ENCODE measurements at places on chromosomes 6 and 20. TPM values are rescaled to one million over a fixed set of nuclear protein-coding genes. Genes with fewer than 3 reads are reported as not detected.

The WFDC10B gene
- not detected for total RNA-seq

The ARMC12 gene
- total RNA-seq = 1.0 TPM

The TENT5A gene
- total RNA-seq = 11.7 TPM

The KIF16B gene
- 10.6 TPM for total RNA-seq

DNA sequence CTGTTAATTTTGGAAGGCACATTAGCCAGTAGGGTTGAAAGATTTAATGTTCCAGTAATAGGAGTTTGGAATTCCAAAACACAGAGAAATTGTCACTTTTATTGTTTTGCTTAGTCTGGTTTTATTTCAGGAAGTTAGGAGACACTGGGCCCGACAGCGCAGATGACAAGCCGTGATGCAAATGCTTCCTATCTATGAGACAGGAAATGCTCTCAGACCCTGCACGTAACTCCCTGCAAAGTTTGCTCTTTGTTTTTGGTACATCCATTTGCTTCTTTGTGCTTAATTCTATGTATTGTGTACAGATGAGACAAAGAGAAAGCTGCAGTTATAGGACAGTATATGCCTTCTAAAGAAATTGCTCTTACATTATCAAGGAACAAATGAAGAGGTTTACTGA, 201.6 kb upstream of the SGK1 start:
- H3K36me3 ChIP-seq = no peaks in the 10 kb centered on the region
- no peak overlapping the region for H3K27ac ChIP-seq

DNA sequence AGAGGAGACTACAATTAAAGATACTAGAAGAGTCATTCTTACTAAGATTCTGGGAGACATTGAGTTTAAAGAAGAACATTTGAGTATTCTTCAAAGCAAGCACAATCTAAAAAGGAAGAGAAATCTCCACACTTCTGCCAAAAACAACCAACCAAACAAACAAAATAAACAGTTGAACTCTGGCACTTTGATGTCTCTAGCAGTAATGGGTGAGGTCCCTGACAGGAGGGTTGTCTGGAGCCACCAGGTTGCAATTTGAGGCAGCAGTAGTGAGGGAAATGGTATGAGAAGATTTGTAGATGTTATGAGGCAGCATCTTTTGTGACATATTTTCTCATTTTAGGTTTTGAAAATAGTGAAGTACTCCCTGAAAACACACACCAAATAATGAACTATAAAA, 108.1 kb downstream of the PHF3 start:
- H3K36me3 ChIP-seq = no peaks in the 10 kb centered on the region
- no peaks in the 10 kb centered on the region for H3K4me1 ChIP-seq
- no peak overlapping the region for H3K4me3 ChIP-seq
- no peak overlapping the region for H3K27ac ChIP-seq

- H3K36me3 ChIP-seq = no peaks in the 10 kb centered on the region
- no peaks in the 10 kb centered on the region for H3K27me3 ChIP-seq
- no peaks in the 10 kb centered on the region for H3K4me1 ChIP-seq
- H3K4me3 ChIP-seq = no peak overlapping the region
Observed at GRCh38 chr6:5044866-5045265, 40.3 kb upstream of the PPP1R3G start.

- DNase-seq = no peak
- H3K4me3 ChIP-seq = no peak overlapping the region
- no peaks in the 10 kb centered on the region for H3K36me3 ChIP-seq
- no peaks in the 10 kb centered on the region for H3K27me3 ChIP-seq
- peaks cover 13% of the 10 kb centered on the region for H3K4me1 ChIP-seq
Observed at GRCh38 chr6:163793011-163793983, 378.8 kb downstream of the QKI start.

DNA sequence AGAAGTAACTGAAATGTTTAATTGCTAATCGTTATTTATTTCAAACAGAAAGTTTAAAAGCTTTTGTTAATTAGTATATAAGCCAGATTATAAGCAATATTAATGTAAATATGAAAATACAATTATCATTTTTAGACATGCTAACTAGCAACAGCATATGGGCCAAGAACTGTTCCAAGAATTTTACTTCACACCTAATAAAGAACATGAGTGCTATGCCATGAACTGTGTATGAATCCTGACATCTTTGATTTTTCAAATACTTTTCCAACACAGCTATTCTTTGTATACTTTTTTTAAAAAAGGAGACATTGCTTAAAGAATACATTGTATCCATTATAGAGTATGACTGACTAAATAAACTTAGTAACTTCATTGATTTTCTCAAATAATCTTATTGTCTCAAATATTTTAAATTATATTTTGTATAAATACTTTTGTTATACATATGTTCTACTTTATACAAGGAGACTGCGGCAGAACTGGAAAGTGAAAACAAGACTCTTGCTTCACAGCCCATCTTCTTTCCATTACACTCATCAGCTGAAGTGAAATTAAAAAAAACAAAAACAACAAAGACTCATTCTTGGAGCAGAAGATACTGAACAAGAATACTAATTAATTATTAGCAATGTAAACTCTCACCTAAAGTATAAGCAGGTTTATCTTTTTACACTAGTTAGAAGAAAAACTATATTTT, 89.9 kb downstream of the EPHA7 start:
- H3K4me1 ChIP-seq = no peaks in the 10 kb centered on the region
- no peak for DNase-seq
- no peak overlapping the region for H3K27ac ChIP-seq
- H3K4me3 ChIP-seq = no peak overlapping the region

DNA sequence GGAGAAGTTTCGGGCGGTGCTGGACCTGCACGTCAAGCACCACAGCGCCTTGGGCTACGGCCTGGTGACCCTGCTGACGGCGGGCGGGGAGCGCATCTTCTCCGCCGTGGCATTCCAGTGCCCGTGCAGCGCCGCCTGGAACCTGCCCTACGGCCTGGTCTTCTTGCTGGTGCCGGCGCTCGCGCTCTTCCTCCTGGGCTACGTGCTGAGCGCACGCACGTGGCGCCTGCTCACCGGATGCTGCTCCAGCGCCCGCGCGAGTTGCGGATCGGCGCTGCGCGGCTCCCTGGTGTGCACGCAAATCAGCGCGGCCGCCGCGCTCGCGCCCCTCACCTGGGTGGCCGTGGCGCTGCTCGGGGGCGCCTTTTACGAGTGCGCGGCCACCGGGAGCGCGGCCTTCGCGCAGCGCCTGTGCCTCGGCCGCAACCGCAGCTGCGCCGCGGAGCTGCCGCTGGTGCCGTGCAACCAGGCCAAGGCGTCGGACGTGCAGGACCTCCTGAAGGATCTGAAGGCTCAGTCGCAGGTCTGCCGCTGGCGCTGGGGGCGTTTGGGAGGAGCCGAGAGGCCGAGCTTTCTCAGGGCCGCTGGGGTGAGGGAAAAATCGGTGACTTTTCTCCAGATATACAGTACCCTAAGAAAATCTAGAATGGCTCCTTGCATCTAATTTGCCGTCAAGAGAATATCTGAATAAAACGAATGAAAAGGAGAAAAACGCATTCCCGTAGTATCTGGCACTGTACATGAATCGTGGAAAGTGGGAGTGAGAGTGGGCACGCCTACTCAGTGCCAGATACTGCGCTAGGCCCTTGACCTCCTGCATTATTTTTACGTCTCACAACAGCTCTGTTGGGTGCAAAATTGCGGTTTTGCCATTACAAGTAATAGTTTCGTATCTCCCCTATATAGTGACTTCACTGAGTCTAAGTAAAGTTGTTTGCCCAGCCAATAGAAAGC, 1.0 kb downstream of the CALHM6 start:
- DNase-seq = peak; percentile 87
- peaks cover 64% of the 10 kb centered on the region for H3K27me3 ChIP-seq
- H3K4me3 ChIP-seq = peak overlapping the region; percentile 40
- H3K36me3 ChIP-seq = no peaks in the 10 kb centered on the region
- H3K4me1 ChIP-seq = no peaks in the 10 kb centered on the region

DNA sequence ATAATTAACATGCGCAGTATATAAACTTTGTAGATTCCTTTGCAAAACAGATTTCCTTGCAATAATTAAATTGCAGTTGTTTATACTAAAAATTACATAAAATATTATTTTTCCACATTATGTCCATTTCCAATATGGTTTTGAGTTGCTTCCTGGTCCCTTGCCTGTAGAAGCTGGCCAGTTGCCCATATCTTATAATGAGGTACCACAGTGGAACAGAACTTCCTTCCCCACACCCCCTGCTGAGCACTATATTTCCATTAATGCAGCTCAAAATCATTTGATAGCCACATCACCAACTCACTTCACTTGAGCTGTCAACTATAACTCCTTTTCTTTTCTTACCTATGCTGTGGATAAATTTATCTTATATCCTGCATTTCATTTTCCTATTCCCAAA, 194.6 kb downstream of the DST start:
- H3K27me3 ChIP-seq = no peaks in the 10 kb centered on the region
- H3K4me3 ChIP-seq = no peak overlapping the region
- no peak for DNase-seq
- no peak overlapping the region for H3K27ac ChIP-seq
- H3K4me1 ChIP-seq = no peaks in the 10 kb centered on the region
- H3K36me3 ChIP-seq = no peaks in the 10 kb centered on the region

DNA sequence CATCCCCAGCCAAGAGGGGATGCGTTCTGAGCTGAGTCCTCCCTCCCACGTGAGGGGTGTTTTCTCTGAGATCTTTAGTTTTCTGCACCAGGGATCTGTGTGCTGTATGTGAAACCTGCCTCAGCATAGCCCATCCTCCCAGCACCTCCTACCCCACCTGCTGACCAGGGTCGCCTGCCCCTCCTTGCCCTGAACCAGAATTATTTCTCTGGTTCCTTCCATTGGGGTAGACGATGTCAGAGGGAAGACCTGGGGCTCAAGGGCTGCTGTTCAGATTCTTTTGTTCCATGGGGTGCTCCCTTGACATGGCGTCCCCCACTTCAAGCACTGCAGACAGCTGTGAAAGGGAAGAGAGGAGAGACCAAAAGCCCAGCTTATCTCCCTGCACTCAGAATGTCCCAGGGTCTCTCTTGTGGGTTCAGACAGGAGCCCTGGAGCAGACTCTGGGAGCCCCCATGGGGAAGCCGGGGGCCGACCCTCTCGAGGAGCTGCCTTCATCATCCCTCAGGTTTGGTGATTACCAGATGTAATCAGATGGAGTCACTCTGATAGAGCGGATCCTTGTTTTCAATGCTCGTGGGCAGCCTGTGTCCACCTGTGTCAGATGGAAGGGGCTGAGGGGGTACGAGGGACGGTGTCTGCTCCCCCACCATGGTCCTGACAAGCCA, 74.3 kb downstream of the ERMARD start:
- H3K4me3 ChIP-seq = no peak overlapping the region
- H3K36me3 ChIP-seq = no peaks in the 10 kb centered on the region
- no peaks in the 10 kb centered on the region for H3K4me1 ChIP-seq
- no peak for DNase-seq
- H3K27me3 ChIP-seq = peaks cover 7% of the 10 kb centered on the region

DNA sequence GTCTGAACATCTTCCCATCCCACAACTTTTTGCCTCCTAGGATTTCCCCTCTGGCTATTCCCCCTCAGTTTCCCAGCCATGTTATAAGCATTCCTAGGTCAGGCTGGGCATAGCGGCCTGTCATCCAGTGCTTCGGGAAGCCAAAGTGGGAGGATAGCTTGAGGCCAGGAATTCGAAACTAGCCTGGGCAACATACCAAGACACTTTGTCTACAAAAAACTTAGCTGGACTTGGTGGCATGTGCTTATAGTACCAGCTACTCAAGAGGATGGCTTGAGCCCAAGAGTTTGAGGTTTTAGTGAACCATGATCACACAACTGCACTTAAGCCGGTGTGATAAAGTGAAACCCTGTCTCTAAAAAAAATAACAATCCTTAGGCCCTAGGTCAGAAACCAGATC, 447.4 kb downstream of the KIF16B start:
- H3K27me3 ChIP-seq = no peaks in the 10 kb centered on the region
- H3K4me3 ChIP-seq = no peak overlapping the region
- no peaks in the 10 kb centered on the region for H3K36me3 ChIP-seq
- no peaks in the 10 kb centered on the region for H3K4me1 ChIP-seq

GRCh38 chr20:20461551-20461950, 93.6 kb downstream of the INSM1 start:
- peak overlapping the region; percentile 4 for H3K27ac ChIP-seq
- no peaks in the 10 kb centered on the region for H3K27me3 ChIP-seq
- no peaks in the 10 kb centered on the region for H3K36me3 ChIP-seq
- peaks cover 55% of the 10 kb centered on the region for H3K4me1 ChIP-seq

- DNase-seq = no peak
- H3K27me3 ChIP-seq = no peaks in the 10 kb centered on the region
- H3K36me3 ChIP-seq = no peaks in the 10 kb centered on the region
- H3K27ac ChIP-seq = no peak overlapping the region
Observed at GRCh38 chr20:57877995-57878394, 168.2 kb upstream of the PMEPA1 start.

GRCh38 chr20:62334881-62335280, 32.1 kb downstream of the ADRM1 start:
- H3K27me3 ChIP-seq = no peaks in the 10 kb centered on the region
- H3K4me1 ChIP-seq = no peaks in the 10 kb centered on the region
- no peak overlapping the region for H3K27ac ChIP-seq

DNA sequence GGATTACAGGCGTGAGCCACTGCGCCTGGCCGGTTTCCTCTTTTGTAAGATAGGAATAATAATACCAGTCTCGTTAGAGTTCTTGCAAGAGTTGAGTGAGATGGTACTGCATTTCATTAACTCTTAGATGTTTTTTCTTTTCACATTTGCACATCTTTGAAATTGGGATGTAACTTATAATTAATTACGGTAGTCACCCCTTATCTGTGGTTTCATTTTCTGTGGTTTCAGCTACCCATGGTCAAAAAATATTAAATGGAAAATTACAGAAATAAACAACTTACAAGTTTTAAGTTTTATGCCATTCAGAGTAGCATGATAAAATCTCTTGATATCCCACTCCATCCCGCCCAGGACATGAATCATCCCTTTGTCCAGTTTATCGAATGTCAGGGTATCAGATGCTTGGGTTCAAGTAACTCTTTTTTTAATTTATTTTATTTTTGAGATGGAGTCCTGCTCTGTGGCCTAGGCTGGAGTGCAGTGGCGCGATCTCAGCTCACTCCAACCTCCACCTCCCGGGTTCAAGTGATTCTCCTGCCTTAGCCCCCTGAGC, 15.4 kb downstream of the PTK7 start:
- no peaks in the 10 kb centered on the region for H3K27me3 ChIP-seq
- no peak overlapping the region for H3K4me3 ChIP-seq
- DNase-seq = no peak
- no peaks in the 10 kb centered on the region for H3K36me3 ChIP-seq

- no peaks in the 10 kb centered on the region for H3K36me3 ChIP-seq
- DNase-seq = no peak
- H3K27me3 ChIP-seq = no peaks in the 10 kb centered on the region
- no peaks in the 10 kb centered on the region for H3K4me1 ChIP-seq
- H3K27ac ChIP-seq = no peak overlapping the region
- no peak overlapping the region for H3K4me3 ChIP-seq
Observed at GRCh38 chr20:1199212-1199873, 3.9 kb upstream of the C20orf202 start.

DNA sequence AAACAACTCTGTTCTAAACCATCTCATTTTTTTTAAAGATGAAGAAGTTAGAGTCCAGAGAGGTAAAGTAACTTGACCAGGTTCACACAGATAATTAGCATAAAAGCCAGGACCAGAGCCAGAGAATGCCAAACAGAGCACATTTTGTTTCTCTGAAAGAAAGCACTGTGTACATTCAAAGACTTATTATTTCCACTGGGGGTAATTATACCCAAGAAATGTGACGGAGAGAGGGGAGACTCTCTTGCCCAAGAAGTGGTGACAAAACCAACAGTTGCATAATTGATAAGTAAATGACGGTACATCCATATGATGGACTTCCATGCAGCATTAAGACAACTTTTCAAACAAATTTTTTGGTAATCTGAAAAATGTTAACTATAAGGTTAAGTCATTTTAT, 111.6 kb downstream of the RTN4IP1 start:
- no peaks in the 10 kb centered on the region for H3K4me1 ChIP-seq
- H3K27ac ChIP-seq = no peak overlapping the region
- DNase-seq = no peak
- H3K36me3 ChIP-seq = no peaks in the 10 kb centered on the region
